GM12865 (cell line): ENCODE measurements at places on chromosomes 3 and 15.
A peak's percentile ranks its signal among the peaks of the same experiment; 100 is the strongest.

DNA sequence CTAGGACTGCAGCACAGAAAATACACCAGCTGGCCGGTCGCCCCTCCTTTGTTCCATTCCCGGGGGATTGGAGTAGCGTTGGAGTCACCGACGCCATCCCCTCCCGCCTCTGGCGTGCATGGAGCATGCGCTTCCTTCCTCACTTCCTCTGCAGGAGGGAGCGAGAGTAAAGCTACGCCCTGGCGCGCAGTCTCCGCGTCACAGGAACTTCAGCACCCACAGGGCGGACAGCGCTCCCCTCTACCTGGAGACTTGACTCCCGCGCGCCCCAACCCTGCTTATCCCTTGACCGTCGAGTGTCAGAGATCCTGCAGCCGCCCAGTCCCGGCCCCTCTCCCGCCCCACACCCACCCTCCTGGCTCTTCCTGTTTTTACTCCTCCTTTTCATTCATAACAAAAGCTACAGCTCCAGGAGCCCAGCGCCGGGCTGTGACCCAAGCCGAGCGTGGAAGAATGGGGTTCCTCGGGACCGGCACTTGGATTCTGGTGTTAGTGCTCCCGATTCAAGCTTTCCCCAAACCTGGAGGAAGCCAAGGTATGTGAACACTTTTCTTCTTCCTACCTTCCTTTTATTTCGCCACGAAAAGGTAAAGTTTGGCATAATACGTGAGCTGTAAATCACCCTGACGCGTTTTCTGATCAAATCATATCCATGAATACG, at the start of gene SCG3:
SCG3 (plus strand) TSS at position 201 of the 661 bp plus-strand sequence; CDS start at position 454, 253 bp downstream.
- DNase-seq = peak; percentile 36

DNA sequence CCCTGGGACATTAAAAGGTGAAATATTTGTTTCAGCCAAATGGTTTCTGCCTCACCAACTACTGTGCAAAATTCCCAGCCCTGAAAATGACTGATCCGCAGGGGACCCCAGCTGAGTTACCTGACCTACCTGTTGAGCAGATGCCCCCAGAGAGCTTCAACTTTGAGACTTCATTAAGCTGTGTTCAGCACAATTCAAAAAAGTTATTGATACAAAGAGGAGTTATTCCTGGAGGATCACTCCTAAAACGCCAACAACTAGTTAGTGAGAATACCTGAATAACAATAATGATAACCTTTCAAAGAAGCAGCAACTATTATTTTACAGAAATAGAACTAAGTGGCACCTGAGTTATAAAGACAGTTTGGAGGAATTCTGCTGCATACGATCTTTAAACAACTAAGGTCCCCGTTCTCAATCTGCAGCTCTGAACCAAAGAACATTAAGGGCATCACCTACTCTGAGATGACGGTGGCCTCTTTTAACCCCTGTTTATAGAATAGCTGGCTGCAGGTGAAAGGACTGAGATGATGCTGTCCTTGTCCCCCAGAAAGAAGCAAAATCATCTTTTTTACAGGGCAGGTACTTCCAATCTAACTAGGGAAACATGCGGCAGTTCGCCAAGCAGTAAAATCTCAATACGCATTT, 659 bp downstream of the GADL1 start:
- no peak for DNase-seq

DNA sequence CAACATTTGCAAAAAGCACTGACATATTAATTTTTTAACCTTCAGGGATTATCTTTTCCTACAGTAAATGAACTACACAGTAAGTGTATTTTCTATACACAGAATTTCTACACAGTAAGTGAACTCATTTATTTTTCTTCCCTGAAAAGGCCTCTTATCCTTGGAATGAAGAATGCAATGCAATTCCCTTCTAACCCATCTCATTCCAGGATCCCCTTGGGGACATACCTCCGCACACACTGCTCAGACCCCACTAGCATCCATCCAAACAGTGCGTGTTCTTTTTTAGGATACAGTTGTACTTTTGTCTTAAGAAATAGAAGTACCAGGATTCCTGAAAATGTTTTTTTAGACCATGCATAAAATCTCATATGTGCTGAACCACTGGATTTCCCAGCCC, 152.8 kb downstream of the UACA start:
- DNase-seq = no peak

DNA sequence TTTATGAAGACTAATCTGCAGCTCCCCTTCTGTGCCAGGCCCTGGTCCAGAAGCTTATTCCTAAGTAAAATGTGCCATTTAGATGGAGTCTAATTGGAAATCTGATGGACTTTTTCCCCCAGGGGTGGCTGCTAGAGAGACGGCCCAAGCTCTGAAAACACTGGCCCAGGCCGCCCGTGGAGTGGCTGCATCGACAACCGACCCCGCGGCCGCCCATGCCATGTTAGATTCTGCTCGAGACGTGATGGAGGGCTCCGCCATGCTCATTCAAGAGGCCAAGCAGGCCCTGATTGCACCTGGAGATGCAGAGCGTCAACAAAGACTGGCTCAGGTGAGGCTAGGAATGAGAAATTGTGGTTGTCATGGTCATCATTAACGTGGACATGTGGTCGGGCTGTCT, 305.8 kb upstream of the TPM1 start:
- no peak for DNase-seq

GRCh38 chr3:4290272-4290893, 12.8 kb upstream of the SETMAR start:
- DNase-seq = peak; percentile 57

- peak; percentile 85 for DNase-seq
Observed at GRCh38 chr15:82805994-82806406, at the start of gene FSD2. TSS of gene FSD2 (minus strand) at chr15:82806069. CDS start at chr15:82787390, 18,679 bp downstream.

DNA sequence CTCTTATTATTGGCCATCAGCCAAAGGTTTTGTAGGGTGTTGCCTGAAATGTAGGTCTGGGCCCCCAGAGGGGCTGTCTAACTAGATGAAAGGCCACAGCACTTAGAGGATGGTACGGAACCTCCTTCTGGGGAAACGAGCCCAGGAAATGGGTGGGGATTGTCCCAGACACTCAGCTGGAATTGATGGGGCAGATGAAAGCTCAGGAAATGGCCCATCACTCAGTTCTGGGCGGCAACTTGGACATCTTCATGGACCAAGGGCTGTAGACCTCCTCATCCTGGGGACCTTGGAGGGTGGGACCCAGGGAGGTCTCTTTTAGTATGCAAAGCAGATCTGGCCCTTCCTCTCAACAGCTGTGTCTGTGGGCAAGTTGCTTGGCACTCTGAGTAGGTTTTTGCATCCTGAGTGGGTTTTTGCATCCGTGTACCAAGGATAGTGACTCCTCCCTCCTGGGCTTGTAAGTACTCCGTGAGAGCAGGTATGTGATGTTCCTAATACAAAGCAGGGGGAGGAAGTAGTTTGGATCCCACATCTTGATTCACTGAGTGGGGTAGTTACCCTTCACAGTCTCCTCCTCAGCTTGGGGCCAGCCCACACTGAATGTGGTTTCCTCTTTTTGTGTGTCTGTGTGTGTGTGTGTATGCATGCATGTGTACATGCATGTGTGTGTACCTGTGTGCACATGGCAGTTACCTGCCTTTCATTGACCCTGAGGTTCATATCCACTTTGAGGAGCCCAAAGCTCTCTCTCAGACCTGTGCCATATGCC, 292.0 kb downstream of the RPLP1 start:
- DNase-seq = no peak

- DNase-seq = no peak
Observed at GRCh38 chr3:108134555-108134880, 43.7 kb upstream of the CD47 start.

DNA sequence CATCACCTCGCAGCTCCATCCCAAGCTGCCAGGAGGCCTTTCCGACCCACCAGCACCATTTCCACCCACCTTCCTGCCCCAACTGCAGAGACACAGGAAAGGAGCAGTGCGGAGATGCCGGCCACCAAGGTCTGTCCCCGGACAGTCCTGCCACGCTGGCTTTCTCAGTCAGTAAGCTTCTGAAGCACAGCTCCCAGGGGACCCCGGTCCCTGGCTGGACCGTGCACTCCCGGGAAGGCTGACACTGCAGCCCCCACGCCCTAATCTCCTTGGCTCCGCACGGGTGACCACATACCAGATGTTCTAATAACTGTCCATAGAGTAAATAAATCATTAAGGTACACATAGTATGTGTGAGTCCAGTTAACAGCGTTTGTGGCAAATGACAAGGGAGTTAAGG, 73.5 kb downstream of the VGLL4 start:
- no peak for DNase-seq

DNA sequence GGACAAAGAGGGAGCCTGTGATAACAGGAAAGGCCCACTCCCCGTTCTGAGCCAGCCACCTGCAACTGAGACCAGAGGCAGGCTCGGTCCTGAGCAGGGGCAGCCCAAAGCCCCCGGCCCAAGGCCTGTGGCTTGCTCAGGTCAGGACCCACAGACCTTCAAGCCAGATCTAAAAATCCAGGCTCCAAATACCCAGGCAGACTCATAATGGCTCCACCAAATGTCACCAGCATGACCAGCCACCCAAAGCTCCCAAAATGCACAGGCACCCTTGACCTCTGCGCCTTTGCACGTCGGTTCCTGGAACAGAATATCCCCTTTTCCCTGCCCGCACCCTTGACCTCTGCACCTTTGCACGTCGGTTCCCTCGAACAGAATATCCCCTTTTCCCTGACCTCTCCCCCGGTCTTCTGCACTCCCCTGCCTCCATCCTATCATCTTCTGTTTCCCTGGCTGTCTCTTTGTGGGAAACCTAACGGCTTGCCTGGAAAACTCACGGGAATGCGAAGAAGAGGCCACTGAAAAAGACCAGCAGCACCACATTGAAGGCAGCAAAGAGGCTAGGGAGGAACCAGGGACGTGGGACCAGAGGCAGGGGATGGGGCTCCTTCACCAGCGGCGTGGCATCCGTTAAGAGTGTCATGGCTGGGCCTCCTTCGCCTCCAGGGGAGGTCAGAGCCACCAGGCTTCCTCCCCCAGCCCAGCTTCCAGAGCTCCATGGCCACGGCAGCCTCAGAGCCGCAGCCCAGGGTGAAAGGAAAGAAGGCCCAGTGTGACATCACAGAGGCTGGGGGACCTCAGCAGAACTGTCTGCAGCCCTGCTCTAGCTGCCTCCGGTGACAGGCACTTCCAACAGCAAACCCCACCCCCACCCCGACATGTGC, at the start of gene ZDHHC19:
ZDHHC19 (minus strand) TSS at position 728 of the 884 bp plus-strand sequence; CDS start at position 643, 85 bp downstream.
- DNase-seq = no peak

- no peak for DNase-seq
Observed at GRCh38 chr3:28125342-28125741, 116.1 kb upstream of the CMC1 start.

DNA sequence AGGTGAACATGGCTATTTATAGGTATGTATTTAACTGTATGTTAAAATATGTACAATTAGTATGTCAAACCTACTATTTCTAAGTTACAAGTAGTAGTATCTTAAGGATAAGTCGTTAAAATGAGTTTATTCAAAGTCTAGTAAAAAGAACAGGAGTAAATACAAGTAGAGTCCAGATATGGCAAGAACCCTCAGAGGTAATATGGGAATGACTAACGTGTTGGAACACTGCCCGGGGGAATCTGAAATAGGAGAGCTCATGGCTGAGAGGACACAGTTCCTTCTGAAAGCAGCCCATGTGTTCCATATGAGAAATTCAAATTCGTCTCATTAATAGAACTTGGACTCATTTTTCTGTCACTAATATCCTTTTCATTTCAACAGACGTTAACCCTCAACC, 158.8 kb downstream of the CLSTN2 start:
- no peak for DNase-seq

DNA sequence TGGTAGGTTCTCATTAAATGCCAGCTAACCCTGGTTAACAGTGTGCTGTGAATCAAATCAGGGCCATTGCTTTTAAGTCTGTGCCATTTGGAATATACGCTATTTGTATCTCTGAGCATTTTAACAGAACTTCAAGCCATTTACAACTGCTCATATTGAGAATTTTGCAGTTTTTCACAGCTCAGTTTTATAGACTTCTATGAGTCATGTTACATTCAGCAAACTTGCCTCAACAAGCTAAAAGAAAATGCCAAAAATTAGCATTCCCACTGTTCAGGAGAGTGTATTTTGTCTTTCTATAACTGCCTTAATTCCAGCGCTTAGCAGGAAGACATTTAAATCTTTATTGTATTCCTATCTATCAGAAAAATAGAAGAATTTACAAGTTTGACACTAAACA, 196.4 kb downstream of the GBE1 start:
- no peak for DNase-seq

GRCh38 chr3:124584552-124585391, 145.5 kb upstream of the UMPS start:
- peak; percentile 18 for DNase-seq

DNA sequence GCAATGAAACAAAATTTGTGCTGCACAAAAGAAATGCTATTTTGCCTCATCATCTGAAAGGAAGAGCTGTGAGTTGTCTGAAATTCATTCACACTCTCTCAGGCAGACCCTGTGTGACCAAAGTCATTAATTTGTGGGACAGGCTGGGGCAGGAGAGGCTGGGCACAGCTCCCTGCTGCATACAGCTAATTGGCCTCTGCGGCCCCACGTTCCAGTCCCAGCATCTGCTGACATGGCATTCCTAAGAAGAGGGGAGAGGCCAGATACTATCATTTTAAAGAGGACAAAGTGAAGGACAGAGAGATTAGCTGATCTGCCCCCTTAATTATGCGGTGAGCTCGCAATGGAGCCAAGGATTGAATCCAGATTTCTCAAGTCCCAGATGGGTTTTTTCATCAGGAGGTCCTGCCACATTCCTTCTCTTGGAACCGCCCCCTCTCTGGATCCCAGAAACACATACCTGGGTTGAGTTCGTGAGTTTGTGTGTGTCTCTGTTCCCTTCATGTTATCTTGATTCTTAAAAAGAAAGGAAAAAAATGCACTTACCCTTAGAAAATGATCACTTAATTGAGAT, 25.1 kb downstream of the POLR2M start:
- DNase-seq = no peak

- DNase-seq = no peak
Observed at GRCh38 chr3:161821591-161821990, 325.0 kb downstream of the OTOL1 start.

- no peak for DNase-seq
Observed at GRCh38 chr3:127849368-127849767, 27.1 kb upstream of the MGLL start.

GRCh38 chr3:168154089-168154488, 58.4 kb upstream of the GOLIM4 start:
- no peak for DNase-seq

DNA sequence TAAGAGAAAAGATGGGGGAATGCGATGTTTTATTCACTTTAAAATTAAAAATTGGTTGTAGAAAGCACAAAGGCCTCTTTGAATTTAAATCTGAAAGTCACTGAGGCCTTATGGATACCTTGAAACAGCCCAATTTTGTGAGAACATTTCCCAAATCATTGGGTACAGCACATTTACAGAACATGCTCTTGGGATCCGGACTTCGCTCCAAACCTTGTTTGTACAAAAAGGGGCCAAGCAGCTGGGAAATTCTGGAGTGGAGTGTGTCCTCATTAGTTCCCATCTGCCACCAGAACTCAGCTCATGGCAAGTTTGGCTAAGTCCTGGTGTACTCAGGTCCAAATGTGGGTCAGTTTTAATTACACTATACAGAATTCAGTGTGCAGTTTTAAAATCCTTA, 254.2 kb downstream of the ZBTB20 start:
- DNase-seq = no peak

GRCh38 chr3:33131331-33132018, 17.7 kb downstream of the CRTAP start:
- DNase-seq = peak; percentile 80

- DNase-seq = no peak
Observed at GRCh38 chr3:138440121-138440521, 5.7 kb downstream of the ESYT3 start.
